Cortex of kidney (tissue), 1 donor: ENCODE measurements at places on chromosomes 4 and X.

- no peak for DNase-seq
Measured at GRCh38 chr4:145808848-145809512, 129.0 kb downstream of the C4orf51 start.

DNA sequence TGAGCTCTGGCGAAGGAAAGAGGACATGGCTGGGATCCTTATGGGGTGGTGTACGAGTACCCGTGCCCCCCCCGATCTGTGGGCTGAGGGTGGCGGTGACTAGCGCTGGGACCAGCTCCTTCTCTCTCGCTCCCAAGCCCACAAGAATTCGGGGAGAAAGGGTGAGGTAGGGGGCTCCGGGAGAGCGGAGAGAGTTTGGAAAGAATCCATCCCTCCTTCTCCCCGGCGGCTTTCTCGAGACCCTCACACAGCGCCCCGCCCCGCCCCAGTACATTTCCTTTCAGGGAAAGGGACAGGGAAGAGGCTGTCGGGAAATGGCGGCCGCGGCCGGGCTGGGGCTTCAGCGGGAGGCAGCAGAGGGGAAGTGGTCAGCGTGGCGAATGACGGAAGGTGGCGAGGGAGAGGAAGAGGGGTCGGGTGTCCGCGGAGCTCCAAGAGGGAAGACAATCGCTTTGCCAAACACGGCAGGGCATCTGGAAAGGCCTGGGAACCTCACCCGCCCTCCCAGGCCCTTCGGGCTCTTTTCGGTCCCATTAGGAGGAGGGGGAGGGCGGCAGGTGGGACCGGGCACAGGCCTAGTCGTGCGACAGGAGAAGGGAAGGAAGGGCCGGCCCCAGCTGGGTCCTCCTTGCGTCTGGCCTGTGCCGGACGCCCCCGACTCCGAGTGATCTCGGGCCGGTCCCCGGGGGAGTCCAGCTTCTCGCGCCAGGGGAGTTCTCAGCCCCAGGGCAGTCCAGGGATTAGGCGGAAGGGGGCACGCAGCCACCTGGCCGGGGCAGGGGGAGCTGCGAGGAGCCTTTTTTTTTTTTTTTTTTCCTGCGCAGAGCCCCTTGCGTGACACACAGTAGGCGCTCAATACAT is 10.2 kb downstream of the HNRNPH2 start:
- DNase-seq, result peak; percentile 4

DNA sequence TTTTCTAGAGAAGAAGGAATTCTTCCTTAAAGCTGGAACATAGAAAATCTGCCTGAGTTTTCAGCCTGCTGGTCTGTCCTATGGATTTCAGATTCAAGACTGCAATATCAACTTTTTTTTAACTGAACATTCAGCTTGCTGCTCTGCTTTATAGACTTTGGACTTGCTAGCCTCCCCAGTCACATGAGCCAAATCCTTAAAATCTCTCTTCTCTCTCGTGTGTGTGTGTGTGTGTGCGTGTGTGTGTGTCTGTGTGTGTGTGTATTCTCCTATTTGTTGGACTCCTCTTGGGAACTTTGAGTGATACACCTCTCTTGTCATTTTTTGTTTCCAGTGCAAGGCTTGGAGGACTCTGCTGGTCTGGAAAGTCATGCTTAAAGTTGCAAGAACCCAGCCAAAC is 6.8 kb upstream of the TBC1D19 start:
- no peak for DNase-seq

GRCh38 chr4:99011910-99012309 is 16.4 kb downstream of the METAP1 start:
- DNase-seq, result no peak

GRCh38 chr4:133160853-133161252 is 11.8 kb downstream of the PCDH10 start:
- DNase-seq, result no peak

DNA sequence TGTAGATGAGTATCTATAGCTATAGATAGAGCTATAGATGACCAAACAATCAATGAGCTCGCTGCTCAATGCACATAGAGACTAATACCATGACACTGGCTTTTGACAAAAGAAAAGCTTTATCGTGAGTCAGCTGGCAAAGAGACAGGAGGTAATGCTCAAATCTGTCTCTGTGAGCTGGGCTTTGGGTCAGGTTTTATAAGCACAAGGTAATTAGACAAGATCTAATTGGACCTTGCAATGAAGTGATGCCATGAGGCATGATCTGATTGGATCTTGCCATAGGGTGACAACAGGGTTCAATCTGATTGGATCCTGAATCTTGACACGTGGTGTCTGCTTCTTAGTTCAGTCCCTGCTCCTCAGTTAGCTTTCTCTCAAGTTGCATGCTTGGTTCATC is 180.7 kb upstream of the MXRA5 start:
- DNase-seq, result no peak

DNA sequence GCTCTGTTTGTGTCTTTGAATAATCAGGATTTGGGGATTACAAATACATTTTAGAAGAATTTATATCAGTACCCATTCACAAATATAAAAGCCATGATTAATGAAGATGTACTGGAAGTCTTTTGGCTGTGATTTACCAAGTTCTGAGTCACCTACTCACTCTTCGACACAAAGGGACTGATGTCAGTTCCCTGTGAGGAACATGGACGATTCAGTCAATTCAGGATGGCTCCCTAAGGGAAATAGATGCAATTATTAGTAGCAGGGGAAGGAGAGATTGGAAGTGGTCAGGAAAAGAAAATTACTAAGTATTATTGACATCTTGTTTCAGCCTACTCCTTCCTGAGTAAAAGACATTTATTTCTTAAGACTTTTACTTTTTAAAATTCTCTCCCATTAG is 550.7 kb upstream of the SLIT2 start:
- DNase-seq, result no peak

DNA sequence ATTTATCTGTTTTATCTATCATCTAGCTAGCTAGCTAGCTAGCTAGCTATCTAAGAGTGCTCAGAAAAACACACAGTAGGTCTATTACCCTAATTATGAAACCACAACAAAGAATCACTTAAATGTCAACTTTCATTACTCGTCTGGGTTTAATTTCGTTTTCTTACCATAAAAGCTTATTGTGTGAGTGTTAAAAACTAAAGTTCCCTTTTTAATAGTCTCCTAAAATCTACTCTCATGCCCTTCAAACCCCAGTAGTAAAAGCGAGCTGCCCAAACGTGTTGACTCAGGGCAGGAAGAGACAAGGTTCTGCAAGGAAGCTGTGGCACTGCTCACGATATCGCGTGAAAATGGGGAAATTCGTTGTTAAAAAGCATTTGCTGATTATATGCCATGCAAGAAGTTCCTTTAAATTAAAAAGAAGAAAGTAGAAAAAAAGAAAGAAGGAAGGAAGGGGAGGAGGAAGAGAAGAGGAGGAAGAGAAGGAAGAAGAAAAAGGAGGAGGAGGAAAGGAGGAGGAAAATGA is 595 bp downstream of the MBNL3 start:
- no peak for DNase-seq

GRCh38 chrX:46294234-46294633 is 251.0 kb downstream of the ZNF674 start:
- DNase-seq, result no peak

DNA sequence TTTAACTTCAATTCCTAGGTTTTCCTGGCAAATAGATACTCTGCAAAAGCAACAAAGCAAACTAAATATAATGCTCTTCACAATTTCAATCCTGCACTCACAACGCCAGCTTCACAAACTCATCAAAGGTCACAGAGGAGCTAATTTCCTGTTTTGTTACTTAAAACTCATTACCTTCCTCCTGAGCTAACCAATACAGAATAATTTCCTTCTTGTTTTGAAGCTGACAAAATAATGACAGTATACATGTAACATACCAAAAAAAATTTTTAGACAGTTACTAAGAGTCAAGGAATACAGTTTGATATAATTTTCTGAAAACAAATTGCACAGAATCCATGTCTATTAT is 17.9 kb downstream of the CNOT6L start:
- DNase-seq, result no peak

DNA sequence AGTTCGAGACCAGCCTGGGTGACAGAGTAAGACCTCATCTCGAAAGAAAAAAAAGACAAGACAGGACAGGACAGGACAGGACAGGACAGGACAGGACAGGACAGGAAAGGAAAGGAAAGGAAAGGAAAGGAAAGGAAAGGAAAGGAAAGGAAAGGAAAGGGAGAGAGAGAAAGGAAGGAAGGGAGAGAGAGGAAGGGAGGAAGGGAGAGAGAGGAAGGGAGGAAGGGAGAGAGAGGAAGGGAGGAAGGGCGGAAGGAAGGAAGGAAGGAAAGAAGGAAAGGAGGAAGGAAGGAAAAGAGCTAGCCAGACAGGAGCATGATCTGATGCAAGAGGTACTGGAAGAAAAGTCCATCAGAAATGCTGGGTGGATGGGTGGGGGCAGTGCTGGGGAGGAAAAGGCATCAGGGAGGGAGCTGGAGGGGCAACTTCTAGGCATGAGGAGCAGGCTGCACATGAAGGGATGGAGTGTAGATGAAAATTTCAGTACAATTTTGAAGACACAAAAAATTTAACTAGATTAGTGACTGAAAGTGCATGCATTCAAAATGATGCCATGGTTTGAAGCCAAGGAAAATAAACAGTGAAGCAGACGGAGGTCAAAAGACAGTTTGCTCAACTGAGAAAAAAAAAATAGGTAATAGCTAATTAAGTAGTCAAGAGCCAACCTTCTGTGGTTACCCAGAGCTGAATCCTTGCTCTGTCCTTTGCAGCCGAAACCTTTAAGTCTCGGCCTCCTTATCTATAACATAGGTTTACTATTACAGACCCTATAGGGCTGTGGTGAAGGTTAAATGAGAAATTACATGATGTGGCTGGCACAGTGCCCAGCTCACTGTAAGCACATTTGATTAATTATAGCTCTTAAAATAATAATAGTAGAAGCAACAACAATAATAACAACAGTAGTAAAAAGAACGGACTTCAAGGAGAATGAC is 59.9 kb downstream of the ZNF827 start:
- no peak for DNase-seq

DNA sequence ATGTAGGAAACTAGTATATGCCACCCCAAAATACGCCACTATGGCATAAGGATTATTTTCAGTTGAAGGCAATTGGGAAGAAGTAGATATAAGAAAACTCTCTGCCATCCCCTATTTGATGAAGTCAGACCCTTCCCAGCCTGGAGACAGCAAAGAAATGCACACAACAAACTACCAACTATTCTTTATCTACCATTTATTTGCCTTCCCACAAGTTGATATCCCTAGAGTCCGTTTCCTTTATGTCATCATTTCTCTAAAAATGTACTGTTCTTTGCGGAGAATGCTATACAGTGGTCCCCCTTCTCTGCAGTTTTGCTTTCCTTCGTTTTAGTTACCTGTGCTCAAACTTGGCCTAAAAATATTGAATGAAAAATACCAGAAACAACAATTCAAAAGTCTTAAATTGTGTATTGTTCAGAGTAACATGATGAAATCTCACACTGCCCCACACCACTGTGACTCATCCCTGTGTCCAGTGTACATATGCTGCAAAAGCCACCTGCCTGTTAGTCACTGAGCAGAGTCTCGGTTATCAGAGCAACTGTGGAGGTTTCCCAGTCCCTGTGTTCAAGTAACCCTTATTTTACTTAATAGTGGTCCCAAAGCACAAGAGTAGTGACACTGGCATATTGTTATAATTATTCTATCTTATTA is 152.3 kb downstream of the WDFY3 start:
- no peak for DNase-seq

- no peak for DNase-seq
Measured at GRCh38 chrX:10079231-10079630, 77.5 kb upstream of the CLCN4 start.

- no peak for DNase-seq
Measured at GRCh38 chr4:8646296-8647093, 53.9 kb downstream of the CPZ start.

- no peak for DNase-seq
Measured at GRCh38 chrX:17613979-17614588, 123.2 kb upstream of the SCML1 start.

GRCh38 chrX:155673338-155673737 is 60.6 kb upstream of the TMLHE start:
- DNase-seq, result no peak

DNA sequence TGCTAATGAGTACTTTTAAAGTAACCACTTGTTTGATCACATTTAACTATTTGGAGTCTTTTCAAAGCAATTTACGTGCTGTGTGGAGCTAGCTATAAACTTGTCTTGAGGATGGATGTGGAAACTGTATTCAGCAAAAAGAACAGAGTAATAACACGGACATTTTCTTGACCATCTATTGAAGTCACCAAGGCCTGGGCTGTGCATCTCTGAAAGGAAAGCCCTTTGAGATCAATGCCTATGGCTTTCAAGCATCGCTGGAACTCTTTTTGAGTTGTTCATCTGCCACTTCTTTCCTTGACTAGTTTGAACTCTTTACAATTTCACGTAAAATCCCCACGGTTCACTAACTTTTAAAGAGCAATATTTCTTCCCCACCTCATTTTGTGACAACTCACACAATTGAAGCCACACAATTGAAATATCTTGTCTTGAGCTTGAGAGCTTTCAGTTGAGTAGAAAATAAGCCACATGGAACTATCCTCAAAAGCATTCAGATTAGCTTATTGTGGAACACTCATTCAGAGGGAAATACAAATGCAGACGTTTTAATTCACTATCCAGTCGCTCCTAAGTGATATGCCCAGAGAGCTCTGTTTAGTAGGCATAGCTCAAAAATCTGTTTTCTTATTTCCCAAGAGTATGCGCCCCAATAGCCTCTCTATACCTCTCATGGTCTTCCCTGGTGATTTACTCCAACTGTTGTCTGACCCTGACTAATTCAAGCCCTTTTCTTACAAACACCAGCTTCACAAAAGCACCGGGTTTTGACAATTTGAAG is 134.9 kb upstream of the SLITRK2 start:
- DNase-seq, result no peak

GRCh38 chr4:128390475-128390996 is 102.9 kb upstream of the PGRMC2 start:
- no peak for DNase-seq

- no peak for DNase-seq
Measured at GRCh38 chrX:111349101-111349500, 62.9 kb downstream of the DCX start.

DNA sequence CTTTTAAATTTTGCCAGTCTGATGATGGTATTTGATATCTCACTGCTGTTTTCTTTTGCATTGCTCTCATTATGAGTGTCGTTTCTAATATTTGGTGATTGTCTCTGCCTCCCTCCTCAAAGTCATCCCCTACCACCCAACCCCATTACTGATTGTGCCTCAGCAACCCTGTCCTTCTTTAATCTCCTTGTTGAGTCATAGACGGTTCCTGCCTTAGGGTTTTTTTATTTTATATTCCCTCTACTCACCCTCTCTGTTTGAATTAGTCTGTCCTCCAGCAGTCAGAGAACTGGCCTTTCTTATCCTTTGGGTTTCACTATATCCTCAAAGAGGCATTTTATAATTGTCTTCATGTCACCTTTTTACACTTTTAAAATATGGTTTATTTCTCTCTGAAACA is 409.3 kb upstream of the CPEB2 start:
- no peak for DNase-seq

- no peak for DNase-seq
Measured at GRCh38 chr4:1167244-1167949, 5.0 kb downstream of the SPON2 start.

GRCh38 chr4:154720123-154720522 is 23.7 kb upstream of the LRAT start:
- DNase-seq, result no peak

DNA sequence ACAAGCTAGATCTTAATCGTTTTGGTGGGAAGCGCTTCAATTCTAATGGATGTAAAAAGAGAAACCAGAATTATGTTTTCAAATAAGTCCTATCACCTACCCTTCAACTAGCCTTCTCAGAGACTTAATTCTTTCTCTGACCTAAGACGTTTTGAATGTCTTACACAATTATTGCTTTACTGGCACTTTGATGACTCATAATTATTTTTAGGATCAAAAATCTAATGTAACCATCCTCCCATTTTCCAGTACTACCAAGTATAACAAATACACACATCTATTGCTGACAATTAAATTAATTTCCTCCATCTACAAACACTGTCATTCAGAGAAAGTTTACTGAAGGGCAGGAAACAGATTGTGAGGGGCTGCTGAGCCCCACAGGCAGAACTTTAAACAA is 108.6 kb downstream of the PPP3CA start:
- no peak for DNase-seq
